ENCODE measurements at places on chromosomes 13 and 19.

GRCh38 chr19:32864318-32865007 is 5.1 kb downstream of the SLC7A9 start:
- no peak for DNase-seq

GRCh38 chr13:34452831-34453230 is 489.2 kb upstream of the NBEA start:
- no peak for DNase-seq

GRCh38 chr19:8654591-8655339 is 24.3 kb downstream of the NFILZ start:
- peak; percentile 64 for DNase-seq

- peak; percentile 29 for DNase-seq
Measured at GRCh38 chr13:22017226-22017625, 346.4 kb downstream of the FGF9 start.

DNA sequence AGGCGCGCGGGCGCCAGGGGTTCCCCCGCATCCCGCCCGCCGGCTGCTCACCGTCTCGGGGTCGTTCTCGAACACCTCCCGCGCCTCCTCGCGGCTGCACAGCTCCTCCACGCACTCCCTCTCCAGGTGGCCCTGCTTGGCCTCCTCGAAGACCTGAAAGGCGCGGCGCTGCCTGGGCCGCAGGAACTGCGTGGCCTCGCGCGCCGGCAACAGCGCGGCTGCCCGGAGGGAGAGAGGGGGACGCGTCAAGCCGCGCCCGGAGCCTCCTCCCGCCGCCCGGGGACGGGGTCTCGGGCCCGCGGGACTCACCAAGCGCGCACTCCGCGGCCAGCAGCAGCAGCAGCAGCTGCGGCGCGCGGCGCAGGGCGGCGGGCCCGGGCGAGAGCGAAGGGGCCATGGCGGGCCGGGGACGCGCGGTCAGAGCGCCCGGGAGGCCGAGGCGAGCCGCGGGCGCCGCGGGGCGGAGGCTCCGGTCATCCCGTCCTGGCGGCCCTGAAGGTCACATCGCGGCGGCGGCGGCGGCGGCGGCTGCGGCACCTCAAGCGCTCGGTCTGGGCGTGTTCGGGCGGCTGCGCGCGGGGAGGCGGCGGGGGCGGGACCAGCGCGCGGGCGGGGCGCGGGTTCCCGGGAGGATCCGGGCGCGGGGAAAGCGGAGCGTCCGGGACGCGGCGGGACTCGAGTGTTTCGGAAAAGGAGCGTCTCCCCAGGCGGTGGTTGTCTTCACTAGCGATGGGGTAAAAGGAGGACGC is at the start of gene GAS6:
GAS6 (minus strand) TSS at position 553 of the 749 bp plus-strand sequence; CDS start at position 397, 156 bp downstream.
- DNase-seq = no peak

DNA sequence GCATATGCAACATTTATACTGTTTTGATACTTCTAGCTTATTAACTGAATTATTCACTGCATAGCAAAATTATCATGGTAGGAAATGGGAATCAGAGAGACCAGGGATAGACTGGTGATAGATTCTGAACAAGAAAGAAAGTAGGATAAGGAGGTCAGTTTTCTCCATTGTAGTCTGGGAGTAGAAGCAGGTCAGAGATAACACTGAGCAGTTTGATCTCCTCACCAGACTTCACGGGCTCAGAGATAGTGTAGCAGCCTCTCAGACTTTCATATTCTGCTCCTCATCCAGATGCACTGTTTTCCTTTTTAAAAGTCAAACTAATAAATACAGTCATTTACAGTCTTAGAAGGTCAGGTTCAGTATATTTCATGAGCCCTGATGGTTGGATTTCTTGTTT is 56.0 kb upstream of the MYO16 start:
- no peak for DNase-seq

DNA sequence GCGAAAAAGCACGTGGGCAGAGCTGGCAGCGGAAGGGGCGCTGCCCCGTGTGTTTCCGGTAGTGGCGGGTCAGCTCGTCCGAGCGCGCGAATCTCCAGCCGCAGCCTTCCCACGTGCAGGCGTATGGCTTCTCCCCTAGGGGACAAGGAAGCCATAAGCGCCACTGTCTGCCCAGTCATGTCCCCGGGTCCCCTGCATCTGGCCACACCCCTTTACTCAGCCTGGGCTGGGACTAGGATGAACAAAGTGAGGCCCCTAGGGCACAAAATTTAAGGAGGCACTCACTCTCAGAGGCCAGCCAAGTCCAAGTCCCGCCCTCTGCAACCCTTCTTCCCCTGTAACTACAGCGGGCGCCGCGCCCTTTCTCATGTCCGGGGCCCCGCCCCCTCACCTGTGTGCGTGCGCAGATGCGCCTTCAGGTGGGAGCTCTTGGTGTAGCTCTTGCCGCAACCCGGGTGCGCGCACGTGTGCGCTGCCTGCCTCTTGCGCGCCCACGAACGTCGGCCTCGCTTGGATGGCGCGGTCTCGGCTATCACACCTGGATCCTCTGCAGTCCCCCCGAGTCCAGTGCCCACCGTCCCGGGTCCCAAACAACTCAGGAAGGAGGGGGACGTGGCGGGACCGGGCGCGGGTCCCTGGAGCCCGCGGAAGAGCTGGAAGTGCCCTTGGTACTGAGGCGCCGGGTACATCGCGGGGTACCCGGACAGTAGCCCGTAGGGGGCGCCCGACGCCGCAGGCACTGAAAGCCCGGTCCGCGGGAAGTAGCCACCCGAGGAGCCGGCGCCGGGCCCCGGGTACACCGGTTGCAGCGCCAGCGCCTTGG is 1.9 kb downstream of the KLF1 start:
- DNase-seq = peak; percentile 79

- peak; percentile 91 for DNase-seq
Measured at GRCh38 chr13:42720113-42720857, 61.1 kb upstream of the FAM216B start.

DNA sequence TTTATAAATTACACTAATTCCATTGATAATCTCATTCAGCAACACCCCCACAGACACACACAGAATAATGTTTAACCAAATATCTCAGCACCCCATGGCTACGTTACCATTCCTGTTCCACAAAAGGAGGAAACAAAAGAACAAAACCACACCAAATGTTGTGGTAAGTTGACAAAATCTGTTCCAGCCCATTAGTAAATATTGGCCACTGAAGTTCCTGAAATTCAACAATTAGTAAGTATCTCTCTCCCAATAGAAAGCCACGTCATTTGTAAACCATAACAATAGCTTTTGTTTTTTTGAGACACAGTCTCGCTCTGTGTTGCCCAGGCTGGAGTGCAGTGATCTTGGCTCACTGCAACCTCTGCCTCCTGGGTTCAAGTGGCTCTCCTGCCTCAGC is 2.3 kb upstream of the FCAR start:
- DNase-seq = peak; percentile 64

DNA sequence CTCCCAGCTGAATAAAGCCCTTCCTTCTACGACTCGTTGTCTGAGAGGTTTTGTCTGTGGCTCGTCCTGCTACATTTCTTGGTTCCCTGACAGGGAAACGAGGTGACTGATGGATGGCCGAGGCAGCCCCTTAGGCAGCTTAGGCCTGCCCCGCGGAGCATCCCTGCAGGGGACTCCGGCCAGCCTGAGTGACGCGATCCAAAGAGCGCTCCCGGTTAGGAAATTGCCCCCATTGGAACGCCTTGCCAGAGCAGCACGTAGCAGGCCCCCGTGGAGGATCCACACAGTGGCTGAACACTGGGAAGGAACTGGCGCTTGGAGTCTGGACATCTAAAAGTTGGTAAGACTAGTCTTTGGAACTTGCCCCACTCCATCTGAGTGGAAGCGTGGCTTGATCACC is 296.8 kb upstream of the SGCG start:
- DNase-seq = no peak

DNA sequence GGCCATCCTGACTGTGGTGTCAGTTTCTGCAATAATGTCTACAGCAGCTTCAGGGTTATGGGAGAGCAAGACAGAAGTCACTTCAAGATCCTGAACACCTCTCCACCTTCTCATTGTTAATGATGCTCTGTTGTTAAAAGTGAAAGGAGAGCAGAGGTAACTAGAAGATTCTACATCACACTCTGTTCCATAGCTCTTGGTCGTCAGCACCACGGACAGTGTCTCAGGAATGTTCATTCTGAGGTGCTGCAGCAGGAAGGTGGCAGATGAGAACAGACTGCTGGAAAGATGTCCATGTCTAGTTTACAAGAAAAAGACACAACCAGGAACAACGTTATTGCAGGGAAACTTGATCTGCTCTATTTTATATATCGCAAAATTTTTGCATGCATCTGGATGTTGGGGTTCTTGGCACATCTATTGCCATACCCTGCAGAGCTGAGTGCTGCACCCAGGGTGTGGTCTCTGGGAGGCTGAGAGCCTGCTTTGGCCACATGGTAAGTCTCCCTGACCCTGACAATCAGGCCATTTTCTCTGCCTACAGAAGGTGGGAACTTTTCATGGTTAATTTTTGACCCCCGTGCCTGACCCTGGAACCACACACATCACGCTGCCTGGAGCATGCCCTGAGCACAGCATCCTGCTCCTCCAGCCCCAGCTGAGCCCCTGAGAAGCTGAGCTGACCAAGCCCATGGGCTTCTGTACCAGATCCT is 12.7 kb downstream of the CEACAM21 start:
- no peak for DNase-seq

DNA sequence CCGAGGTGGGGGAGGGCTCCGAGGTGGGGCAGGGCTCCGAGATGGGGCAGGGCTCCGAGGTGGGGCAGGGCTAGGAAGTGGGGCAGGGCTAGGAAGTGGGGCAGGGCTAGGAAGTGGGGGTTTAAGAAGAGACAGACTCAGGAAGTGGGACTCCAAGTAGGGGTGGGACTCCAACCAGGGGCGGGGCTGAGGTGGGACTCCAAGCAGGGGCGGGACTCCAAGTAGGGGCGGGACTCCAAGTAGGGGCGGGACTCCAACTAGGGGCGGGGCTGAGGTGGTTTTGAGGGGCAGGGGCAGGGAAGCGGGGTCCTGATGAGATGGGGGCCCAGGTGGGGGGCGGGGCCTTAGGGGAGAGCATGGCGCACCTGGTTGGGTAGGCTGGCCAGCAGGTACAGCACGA is 13.6 kb downstream of the CFD start:
- peak; percentile 35 for DNase-seq

DNA sequence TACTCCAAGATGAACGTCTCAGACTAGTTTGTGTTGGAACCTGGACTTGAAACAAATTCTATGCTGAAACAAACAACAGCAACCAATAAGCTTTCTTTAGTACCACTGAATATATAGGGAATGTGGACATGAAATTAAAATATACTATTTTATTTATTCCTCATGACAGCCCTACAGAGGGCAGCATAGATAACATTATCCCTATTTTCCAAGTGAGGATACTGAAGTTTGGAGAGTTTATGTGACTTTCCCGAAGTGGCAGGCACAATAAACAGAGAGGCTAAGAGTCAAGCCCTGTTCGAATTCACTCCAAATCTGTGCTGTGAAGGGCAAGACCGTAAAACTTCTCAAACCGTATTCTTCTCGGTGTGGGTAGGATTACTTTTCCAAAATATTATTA is 509.9 kb upstream of the GPC6 start:
- DNase-seq = no peak

- no peak for DNase-seq
Measured at GRCh38 chr19:5313307-5313706, 27.3 kb downstream of the PTPRS start.

DNA sequence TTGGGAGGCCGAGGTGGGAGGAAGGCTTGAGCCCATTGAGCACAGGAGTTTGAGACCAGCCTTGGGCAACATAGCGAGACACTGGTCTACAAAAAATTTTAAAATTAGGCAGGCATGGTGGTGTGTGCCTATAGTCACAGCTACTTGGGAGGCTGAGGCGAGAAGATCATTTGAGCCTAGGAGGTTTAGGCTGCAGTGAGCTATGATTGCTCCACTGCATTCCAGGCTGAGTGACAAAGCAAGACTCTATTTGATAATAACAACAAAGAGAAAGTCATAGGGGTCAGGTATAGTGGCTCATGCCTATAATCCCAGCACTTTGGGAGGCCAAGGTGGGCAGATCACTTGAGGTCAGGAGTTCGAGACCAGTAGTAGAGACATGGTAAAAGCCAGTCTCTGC is 4.6 kb upstream of the SLC44A2 start:
- DNase-seq = no peak

GRCh38 chr13:59960683-59961082 is 203.0 kb downstream of the DIAPH3 start:
- DNase-seq = no peak

DNA sequence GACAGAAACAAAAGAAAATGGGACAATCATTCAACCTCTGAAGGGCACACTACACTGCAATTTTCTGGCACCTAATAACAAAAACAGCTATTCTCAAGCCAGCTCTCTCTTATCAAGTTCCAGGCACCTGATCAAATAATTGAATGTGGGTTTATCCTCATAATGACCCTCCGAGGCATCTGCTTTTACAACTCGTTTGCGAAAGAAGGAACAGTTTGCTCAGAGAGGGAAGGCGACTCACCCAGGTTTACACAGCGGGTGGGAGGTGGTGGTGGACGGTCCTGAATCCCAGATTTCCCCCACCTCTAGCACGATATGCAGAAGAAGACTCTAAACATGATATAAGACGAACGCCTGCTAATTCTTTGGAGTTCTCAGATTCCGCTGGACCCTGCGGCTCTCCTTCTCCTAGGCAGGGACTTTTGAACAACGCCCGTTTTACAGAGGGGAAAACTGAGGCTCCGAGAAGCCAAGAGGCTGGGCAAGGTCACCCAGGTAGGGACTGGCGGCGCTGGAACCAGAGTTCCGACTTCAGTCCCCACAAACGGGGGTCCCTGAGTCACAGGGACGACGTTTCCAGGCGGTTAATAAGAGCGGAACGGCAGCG is 641 bp downstream of the SGTA start:
- DNase-seq = peak; percentile 23

- peak; percentile 90 for DNase-seq
Measured at GRCh38 chr19:54266133-54266532, 9.1 kb upstream of the LILRB5 start.

DNA sequence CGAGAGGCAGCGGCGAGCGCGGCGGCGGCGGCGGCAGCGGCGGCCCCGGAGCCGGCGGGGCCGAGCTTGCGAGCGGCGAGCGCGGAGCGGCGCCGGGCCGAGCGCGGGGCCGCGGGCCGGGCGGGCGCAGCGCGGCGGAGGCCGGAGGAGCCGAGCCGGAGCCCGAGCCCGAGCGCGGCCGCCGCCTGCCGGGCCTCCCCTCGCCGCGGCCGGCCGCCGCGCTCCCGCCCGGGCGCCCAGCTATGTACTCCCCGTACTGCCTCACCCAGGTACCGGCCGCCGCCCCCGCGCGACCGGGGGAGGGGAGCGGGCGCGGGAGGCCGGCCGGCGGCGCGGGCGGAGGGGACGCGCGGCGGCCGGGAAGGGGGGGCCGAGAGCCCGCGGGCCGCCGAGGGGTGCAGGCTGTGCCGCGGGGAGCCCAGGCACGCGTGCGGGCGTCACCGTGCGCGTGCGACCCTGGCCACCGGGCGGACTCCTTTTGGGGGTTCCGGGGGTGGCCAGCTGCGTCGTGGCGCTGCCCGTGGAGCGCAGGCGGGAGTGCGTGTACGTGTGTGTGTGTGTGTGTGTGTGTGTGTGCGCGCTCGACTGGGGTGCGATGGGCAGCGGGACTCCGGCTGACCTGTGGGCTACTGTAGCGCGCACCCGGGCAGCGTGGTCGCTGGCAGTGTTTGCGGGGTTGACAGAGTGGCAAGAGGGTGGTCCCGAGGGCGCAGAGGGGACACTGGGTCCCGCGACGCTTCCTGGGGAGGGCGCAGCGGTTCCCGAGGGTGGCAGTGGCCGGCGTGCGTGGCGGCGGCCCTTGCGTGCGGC is 526 bp downstream of the NFIX start:
- no peak for DNase-seq

GRCh38 chr13:67045357-67045756 is 184.8 kb downstream of the PCDH9 start:
- no peak for DNase-seq

- no peak for DNase-seq
Measured at GRCh38 chr13:97113231-97114001, 108.7 kb upstream of the MBNL2 start.

GRCh38 chr13:82571653-82572052 is 1310.6 kb downstream of the SLITRK1 start:
- DNase-seq = no peak

GRCh38 chr19:34172661-34173192 is 423 bp downstream of the LSM14A start:
- peak; percentile 15 for DNase-seq

Data from inflammatory macrophage treated with lipopolysaccharide for 1 hour (primary cell).